Stimulated activated CD8-positive, alpha-beta memory T cell treated with anti-CD3 and anti-CD28 coated beads, Interleukin-15, amount 100 ng/mL, for 24 hours (primary cell): ENCODE measurements at places on chromosomes 4 and X.

- DNase-seq = no peak
These were observed 334.0 kb downstream of the PCDH19 start for GRCh38 chrX:100076031-100076430.

GRCh38 chr4:128854433-128854832 is 44.9 kb downstream of the JADE1 start:
- DNase-seq = no peak

GRCh38 chrX:72304877-72305276 is 837 bp downstream of the CITED1 start:
- no peak for DNase-seq

GRCh38 chr4:40585201-40585799 is 44.4 kb downstream of the RBM47 start:
- DNase-seq = no peak

GRCh38 chr4:41160012-41160789 is 54.1 kb downstream of the APBB2 start:
- no peak for DNase-seq
